ENCODE measurements at places on chromosomes 13 and 19.

DNA sequence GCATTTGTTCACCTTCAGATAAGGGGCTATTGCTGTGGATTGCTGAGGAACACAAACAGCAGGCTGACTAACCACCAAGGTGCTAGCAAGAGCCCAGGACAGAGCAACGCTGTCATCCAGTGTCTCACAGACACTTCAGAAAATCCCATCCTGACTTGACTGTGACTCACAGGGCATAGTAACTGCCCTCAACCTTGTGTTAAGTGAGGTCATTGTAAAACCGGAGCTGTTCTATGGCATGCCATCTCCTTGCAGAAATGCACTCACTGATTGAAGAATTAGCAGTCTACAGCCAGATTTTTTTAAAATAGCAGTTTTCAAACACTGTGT lies 51.1 kb downstream of the TNFRSF19 start:
- DNase-seq = peak; percentile 72

DNA sequence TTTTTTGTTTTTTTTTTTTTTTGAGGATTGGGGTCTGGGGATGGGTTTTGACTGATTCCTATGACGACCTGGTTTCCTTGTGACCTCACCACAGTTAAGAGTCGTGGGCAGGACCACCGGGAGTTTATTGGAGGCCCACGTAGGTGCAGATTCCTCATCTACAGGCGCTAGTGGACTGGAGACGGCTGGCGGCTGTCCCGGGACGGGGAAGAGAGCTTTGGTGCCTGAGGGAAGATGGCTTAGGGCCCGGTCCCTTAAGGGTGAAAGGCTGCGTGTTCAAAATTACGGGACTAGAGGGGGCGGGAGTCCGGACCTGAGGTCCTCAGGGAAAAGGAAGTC lies 682 bp upstream of the TEAD2 start:
- peak; percentile 47 for DNase-seq

- DNase-seq = peak; percentile 14
Observed at GRCh38 chr13:60170414-60170813, 6.7 kb upstream of the DIAPH3 start.

- peak; percentile 61 for DNase-seq
Observed at GRCh38 chr13:23993680-23993985, 96.3 kb upstream of the C1QTNF9B start.

DNA sequence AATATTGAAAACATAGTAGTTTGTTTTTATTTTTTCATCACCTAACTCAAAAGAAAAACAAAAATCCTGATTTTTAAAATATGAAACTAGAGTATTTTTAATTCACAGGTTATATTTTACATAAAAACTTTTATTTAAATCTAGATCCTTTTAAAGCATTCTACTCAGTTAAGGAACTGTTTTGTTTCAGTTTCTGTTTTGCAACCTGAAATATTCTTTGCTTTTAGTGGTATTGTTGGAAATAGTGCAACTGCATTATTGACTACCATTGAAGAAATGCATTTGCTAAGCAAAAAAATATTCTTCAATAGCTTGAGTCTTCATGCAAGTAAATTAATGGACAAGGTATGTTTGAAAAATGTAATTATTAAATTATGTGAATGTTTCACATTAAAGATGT lies 43.8 kb downstream of the COG6 start:
- no peak for DNase-seq

DNA sequence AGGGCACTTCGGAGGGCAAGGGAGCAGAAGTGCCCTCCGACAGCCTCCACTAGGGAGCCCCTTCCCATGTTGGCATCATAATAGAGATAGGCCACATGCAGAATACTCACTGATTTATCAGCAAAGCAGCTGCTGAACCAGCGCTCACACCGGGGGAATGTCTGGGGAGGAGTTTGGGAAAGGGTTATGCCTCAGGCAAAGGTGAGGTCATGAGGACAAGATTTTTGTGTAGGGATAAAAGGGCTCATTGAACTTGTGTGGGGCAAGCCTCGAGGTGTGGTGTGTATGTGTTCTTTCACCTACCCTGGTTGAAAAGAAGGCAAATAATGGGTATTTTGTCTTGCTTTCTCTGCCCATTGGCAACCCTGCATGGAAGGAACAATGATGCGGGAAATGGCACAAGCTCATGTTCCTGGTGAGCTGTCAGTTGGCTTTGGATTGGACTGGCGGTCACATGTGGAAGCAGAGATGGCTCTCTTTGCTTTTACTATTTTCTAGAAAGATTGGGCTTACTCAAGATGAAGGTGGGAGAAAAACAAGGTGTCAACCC lies 39.1 kb upstream of the SLC7A9 start:
- DNase-seq = no peak

GRCh38 chr13:113098162-113098732 lies 7.3 kb upstream of the F7 start:
- DNase-seq = peak; percentile 81

DNA sequence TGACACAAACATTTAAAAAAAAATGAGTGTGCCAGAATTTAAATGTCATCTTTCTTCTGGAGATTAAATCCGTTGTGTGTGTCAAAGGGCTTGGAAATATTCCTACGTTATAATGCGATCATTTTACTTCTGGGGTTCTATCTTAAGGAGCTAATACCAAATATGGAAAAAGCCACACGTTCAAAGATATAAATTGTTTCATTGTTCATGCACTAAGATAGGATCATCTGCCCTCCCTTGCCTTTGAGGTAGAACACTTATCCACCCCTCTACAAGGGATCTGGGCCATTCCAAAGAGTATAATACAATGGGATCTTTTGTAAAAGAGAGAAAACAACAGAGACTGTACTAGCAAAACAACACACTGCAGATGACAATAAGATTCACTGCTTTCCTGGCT lies 64.9 kb downstream of the ANKRD10 start:
- no peak for DNase-seq

DNA sequence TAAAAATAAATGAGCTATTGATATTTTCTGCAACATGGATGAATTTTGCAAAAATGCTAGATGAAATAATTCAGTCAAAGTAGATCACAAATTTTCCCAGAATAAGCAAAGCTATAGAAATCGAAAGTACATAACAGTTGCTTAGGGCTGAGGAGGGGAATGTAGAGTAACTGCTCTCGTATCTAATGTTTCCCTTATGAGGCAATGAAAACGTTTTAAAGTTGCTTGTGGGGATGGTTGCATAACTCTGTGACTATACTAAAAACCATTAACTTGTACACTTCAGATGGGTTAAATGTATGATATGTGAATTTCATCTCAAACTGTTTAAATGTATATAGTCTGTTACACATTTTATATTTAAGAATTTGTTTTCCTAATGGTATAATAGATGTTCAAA lies 231.7 kb downstream of the GGACT start:
- peak; percentile 52 for DNase-seq

- peak; percentile 31 for DNase-seq
Observed at GRCh38 chr13:105410602-105411001, 1124.9 kb downstream of the EFNB2 start.

DNA sequence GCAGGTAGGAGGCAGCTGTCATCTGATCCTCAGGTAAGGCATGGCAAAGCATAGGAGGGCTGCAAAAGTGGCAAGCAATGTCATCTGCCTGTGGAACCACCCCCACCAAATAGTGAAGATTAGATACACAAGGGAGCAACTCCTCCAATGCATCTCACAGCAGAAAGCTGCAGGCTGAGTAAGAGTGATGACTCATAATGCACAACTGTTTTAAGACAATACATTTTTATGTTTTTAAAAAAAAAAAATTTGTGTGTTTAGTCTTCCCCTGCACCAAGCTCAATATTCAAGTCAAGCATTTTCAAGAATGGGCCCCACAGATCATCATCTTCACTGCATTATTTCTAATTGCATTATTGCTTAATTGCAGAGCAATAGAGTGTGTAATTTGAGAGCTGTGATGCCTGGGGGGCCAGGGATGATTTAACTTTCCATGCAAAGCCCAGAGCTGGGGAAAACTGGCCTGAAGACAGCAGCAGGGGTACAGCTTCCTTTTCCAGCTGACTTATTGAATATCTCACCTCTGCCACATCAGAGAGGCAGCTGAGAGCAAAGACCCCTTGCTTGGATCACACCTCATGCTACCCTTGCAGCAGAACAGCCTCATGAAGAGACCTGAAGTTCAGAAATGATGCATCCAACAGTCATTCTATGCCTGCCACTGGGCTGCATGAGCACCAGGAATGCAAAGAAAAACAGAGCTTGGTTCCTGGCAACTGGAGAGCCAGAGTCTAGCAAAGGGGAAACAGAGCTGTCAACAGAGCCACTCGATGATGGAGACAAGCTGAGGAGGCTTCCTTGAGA lies 22.7 kb upstream of the POP4 start:
- DNase-seq = peak; percentile 14

DNA sequence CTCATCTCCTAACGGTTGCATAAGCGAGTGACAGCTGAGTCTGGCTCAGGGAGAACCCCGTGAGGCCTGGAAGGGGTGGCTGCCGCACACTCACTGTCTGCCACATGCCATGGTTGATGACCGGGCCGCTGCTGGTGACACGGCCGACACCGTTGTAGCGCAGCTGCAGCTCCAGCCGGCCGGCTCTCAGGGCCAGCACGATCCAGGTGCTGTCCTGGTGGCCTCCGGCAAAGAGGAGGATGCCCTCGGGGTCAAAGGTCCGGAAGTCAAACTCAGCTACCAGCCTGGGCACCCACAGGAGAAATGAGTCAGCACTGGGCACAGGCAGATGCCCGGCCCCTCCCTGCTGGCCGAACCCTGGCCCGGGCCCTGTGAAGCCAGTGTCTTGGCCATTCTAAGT lies 31.7 kb downstream of the GAS6 start:
- no peak for DNase-seq

DNA sequence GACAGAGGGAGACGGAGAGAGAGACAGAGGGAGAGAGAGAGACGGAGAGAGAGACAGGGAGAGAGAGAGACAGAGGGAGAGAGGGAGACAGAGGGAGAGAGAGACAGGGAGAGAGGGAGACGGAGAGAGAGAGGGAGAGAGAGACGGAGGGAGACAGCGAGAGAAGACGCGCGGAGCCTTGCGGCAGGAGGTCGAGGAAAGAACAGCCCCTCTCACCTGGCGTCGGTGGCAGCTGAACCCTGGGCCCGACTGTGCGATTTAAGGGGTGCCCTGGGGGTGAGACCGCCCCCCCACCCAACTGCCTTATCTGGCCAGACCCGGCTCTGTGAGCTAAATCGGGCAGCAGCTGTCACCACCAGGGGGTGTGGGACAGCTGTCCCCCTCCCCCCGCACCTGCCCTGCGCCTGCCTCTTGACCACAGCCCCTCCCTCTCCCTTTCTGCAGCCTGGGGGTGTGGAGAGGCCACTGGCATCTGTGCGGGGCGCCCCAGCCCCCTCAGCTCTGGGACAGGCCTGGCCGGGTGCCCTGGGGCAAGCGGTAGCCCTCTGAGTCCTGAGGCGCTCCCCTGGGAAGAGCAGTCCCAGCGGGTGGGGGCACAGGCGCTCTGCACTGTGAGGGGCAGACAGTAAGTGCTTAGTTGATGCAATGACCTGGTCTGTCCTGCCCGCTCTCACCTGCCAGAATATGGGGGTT lies 10.8 kb downstream of the JOSD2 start:
- no peak for DNase-seq

DNA sequence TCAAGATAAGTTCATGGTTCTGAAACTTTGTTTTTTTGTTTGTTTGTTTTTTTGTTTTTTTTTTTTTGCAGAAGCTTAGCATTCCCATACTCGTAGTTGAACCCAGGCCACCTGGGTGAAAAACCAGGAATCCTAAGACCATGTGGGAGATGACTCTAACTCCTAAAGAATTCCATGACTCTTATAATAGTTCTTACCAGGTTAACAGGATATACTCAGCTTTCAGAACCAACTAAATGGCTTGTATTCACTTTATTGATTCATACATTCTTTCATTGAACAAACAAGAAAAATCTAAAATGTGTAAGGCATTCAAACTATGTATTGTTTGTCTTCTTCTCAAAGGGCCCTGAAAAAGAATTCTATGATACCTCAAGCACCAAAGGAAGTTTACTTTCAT lies 40.5 kb upstream of the KLF5 start:
- peak; percentile 27 for DNase-seq

Data from fibroblast of skin of scalp (primary cell).